ENCODE measurements at places on chromosomes 13 and 19.
A peak's percentile ranks its signal among the peaks of the same experiment; 100 is the strongest.

DNA sequence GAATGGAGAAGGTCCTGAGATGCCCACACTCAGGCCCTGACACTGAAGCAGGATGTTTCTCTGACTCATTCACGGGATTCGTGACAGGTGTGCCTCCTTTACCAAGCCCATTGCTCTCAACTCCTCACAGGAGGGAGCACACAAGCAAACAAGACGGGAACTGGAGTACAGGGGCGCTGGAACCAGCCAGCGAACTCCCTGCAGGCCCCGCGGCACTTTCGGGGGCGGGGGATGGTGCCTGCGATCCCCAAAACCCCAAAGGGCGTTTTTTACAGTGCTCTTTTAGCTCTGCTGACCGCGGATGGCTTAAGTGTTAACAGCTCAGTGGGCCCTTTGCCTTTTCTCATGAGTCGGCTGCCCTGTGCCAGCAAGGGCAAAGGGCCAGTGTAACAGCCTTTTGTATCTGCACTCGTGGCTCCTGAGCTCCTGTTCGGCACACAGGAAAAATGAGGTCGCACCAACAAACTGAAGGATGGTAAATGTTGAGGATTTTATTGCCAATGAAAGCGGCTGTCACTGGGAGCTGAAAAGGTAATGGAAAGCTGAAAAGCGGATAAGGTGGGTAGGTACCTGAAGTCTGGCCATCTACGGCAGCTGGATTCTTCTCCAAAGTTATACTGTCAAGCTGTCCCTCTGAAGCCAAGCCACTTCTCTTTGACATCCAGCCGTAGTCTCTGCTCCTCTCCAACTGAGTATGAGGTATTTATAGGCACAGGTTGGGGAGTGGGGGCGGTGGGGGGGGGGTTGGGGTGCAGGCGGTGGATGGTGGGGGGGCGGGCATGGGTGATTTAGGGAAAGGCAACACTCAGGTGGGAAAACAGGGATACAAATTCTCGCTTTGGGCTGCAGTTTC is 65.0 kb upstream of the TRPC4 start:
- no peak for DNase-seq

GRCh38 chr13:93775507-93776108 is 549.0 kb downstream of the GPC6 start:
- DNase-seq: peak; percentile 71

GRCh38 chr13:99994638-99995020 is 13.0 kb downstream of the ZIC2 start:
- DNase-seq: no peak

DNA sequence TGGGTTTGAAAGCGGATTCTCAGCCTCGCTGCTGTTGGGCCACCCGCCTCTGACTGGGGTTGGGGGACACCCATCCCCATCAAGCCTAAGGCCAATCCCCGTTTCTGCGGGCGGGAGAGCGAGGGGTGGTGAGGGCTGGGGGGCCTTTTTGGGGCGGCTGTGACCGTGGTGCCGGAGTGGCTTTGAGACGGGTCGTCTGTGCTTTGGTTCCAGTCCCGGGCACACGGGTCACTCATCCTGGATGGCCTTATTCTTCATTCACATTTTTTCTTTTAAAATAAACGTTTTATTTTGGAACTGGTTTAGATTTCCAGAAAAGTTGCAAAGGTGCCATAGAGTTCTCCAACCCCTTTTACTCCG is 1.6 kb downstream of the ZNRF4 start:
- no peak for DNase-seq

GRCh38 chr13:28538932-28539331 is 44.0 kb upstream of the FLT1 start:
- DNase-seq: no peak

- no peak for DNase-seq
Observed at GRCh38 chr19:45179072-45179891, 698 bp downstream of the BLOC1S3 start.

DNA sequence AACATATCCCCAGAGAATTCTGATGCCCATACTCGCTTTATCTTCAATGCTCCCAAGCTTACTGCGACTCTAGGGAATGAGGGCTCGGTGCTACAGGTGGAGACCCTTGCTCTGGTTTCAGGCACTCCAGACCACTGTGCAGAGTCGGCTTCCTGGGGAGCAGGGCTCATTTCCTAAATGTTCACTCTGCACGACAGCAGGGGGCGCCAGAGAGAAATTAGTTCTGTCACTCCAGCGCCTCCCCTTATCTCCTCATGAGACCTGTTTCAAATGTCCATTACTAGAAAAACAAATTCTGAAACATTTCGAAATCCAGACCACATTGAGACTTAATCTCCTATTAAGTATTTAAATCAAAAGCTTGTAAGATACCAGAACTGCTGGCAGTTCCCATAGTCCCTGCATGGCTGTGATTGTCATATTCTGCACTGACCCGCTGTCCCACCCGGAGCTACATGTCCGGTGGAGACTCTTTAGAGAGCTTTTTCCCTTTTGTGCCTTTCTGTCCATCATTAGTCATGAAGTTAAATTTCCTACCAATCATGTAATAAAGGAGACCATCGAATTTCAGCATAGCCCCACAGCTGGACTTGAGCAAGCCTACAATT is 22.4 kb downstream of the EPSTI1 start:
- peak; percentile 81 for DNase-seq

GRCh38 chr13:98886587-98887230 is 91.2 kb downstream of the DOCK9 start:
- no peak for DNase-seq

- DNase-seq: no peak
Observed at GRCh38 chr13:78972561-78972960, 313.6 kb upstream of the OBI1 start.
